ENCODE measurements at places on chromosomes 7 and 10.
A peak's percentile ranks its signal among the peaks of the same experiment; 100 is the strongest.

DNA sequence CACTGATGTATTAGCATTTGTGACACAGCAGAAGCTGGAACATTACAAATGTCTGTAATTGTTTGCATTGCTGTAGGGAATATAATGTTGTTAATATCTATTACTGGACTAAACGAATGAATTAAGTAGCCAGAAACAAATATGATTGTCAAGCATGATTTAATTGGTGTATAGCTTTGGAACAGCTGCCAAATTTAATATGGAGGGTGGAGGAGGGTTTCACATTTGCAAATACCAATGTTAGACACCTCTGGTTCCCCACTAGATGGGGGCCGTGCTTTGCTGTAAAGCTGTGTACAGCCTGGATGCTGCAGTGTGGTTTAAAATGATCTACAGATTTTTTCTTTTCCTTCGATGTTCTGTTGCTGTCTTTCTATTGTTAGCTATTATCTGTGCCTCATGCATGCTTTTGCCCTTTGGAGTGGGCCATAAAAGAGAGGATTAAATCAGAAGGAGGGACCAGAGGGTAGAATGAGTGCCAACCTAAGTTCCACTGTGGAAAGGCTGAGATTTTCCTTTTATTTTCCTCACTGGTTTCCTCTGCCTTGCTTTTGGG lies 23.1 kb downstream of the DNAJB9 start:
- DNase-seq: no peak

GRCh38 chr7:45066409-45066808 lies 22.4 kb downstream of the NACAD start:
- no peak for DNase-seq

DNA sequence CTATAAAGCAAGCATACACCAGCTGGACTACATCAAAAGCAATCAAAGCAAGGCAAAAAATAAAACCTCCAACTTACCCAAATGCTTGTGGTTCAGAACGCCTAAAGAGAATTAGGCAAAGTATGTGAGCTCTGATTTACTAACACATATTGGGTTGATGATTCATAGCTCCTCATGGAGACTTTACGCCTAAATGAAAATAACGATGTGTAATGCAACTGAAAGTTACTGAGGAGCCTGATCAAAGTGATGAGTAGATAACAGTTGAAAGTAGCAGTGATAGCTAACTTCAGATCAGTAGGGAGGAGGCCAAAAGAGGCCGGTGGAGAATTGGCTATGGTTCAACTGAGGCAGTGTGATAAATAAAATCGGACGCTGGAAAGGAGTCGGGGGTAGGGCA lies 85.0 kb downstream of the MPP7 start:
- DNase-seq: no peak

DNA sequence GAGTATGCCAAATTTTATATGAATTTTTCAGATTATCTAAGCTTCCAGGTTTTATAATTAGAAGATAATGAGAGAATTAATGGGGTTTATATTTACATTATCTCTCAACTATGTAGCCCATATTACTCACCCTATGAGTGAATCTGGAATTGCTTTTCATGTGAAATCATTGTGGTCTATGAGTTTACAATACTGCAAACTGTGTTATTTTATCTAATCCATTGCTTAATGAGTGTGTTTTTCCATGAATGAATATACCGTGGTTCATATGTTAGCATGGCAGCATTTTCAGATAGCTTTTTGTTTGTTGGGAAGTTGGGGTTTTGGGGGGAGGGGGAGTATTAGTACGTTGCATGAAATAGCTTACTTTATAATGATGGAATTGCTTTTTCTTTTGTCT lies 44.5 kb downstream of the FGFBP3 start:
- DNase-seq: no peak

DNA sequence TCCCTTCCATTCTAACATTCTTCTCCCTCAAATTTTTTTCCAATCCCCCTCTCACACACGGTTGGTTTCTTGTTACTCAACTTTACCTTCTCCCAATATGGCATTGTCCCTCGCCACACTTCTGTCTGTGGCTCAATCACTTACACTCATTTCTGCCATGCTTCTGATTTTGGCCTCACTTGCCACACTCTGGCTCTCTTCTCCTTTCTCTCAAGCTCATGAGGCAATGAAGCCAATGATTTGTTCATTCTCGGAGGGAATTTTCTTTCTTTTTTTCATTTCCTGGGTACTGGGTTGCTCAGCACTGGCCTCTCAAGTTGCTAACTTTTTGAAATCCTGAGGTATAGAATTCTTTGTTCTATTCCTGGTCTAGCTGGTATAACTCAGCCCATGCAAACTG lies 4.0 kb upstream of the MYOZ1 start:
- DNase-seq: no peak

- peak; percentile 12 for DNase-seq
These were observed 94.0 kb downstream of the ADARB2 start for GRCh38 chr10:1643161-1643907.

DNA sequence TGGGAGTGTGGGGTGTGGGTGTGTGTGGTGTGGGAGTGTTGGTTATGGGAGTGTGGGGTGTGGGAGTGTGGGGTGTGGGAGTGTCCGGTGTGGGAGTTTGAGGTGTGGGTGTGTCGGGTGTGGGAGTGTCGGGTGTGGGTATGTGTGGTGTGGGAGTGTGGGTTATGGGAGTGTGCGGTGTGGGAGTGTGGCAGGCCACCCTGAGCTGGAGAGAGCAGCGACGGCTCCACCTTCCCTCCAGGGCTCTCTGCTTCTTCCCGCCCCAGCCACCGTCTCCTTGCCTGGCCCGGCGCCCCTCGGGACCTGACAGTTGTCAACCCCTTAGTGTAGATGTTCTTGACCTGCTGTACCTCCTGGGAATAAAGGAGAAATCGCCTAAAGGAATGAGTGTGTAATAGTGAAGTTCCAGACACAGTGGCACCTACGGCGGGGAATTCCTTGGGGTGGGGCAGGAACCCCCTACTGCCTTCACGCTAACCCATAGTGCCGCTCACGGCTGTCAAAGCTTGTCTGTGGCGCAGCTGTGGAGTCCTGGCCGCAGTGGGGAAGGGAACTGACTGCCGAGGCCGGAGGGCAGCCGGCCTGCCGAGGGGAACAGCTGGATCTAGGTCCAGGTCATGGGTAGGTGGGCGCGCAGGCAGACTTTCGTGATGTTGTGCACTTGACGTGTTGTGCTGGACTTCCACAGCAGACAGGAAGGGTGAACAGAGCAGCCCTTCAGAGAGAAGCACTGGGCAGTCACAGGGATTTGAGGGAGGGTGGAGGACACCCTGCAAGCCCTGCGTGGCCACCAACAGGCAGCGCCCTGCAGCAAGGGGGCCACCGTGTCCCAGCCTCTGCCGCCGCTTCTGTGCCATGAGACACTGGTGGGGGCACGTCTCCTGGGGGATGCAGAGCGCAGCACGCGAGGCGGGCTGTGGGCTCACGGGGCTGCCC lies 49.0 kb upstream of the EN2 start:
- DNase-seq: no peak

GRCh38 chr7:128833148-128833945 lies 3.1 kb downstream of the FLNC start:
- DNase-seq: no peak

DNA sequence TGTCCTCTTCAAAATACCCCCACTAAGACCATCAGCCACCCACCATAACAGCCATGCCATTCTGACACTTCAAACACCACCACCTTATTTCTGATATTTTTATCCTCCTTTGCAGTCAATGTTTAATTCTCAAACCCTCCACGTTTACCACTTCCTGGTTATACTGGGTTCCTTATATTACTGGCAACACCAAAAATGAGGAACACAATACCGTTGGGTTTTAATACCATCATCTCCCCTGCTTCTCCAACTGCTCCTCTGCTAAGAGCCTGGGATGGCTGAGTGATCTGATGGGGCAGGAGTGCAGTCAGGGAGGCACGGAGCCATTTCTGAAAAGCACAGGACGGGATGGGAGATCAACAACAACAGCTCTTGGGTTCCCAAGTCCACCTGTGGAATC lies 140.5 kb downstream of the CHCHD3 start:
- no peak for DNase-seq

- peak; percentile 34 for DNase-seq
These were observed 493.3 kb upstream of the PODXL start for GRCh38 chr7:132049462-132050304.

- no peak for DNase-seq
These were observed 260.8 kb downstream of the SKAP2 start for GRCh38 chr7:26603631-26604030.

GRCh38 chr10:51447119-51447518 lies 252.3 kb downstream of the CSTF2T start:
- no peak for DNase-seq

DNA sequence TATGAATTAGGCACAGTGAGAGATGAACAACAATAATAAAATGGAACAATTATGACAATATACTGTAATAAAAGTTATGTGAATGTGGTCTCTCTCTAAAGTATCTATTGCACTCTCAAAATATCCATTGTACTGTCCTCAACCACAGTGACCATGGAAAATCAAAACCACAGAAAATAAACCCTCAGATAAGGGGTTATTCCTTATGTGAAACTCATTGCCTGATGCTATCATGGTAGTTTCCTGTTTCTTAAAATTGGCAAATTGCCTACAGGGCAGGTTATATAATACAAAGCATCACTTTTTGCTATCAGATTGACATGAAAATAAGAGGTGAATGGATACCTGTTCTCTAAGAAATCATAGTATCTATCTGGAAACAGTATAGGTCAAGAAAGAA lies 3.8 kb downstream of the MCM10 start:
- DNase-seq: no peak

DNA sequence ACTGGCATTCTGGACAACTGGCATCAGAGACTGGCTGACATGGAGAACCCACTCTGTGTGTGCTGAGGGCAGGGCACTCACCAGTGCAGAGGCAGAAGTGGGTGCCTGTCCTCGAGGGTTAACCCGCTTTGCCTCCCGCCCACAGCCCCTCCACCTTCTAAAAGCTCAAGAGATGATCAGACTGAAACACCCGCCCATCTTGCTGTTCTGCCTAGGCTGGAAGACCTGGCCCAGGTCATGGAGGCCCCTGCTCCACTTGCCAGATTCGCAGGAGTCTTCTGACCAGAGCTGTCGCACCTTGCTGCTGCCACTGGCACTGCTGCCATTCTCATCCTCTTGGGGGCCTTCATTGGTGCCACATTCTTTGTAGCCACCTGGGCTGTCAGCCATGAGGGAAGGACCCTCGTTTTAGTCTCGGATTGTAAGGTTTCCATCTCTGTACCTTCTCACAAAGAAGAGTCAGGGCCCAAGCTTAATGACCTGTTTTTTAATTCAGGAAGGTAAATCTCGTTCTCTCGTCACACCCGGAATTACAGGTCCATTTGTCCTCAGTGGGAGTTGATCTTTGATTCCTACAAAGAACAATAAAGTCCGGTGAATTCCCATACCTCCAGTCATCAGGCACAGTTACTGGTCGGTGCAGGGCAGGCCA lies 1.9 kb downstream of the CYREN start:
- no peak for DNase-seq

DNA sequence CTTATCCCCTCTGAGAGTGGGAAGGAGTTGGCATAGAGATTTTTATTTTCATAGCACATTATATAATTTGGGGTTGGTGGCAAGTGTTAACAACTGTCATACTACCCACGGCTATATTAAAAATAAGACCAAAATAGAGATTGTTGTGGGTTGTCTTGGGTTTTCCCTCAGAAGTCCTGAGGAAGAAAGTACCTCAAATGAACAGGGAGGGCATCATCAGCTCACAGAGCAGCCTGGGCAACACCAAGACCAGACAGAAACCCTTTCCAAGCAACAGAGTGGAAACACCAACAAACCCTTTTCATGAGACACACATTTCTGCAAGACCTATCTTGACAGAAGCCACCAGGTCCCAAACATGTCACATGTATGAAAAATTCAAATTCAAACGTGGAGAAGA lies 121.2 kb downstream of the GLI3 start:
- DNase-seq: no peak

DNA sequence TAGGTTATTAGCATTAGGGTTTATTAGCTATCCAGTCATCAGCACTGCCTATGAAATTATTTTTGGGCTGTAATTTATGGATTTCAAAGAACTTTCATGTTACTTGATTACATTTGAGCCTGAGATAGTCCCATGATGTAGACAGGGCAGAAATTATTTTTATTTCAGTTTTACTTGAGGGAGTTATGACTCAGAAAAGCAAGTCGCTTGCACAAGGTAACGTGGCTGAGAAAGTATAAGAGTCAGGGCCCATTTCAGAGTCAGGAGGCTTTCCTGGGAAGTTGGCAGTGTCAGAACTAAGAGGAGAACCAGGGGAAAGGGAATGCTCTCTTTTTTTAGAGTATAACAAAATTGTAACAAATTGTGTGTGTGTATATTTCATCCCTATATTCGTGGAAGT lies 16.5 kb downstream of the GATA3 start:
- DNase-seq: no peak

GRCh38 chr7:32079510-32079909 lies 9.3 kb upstream of the PDE1C start:
- DNase-seq: no peak
